Prostate gland (tissue), 2 donors: ENCODE measurements at places on chromosomes 2 and 18. TPM values are rescaled to one million over a fixed set of nuclear protein-coding genes. Genes with fewer than 3 reads are reported as not detected.

DNA sequence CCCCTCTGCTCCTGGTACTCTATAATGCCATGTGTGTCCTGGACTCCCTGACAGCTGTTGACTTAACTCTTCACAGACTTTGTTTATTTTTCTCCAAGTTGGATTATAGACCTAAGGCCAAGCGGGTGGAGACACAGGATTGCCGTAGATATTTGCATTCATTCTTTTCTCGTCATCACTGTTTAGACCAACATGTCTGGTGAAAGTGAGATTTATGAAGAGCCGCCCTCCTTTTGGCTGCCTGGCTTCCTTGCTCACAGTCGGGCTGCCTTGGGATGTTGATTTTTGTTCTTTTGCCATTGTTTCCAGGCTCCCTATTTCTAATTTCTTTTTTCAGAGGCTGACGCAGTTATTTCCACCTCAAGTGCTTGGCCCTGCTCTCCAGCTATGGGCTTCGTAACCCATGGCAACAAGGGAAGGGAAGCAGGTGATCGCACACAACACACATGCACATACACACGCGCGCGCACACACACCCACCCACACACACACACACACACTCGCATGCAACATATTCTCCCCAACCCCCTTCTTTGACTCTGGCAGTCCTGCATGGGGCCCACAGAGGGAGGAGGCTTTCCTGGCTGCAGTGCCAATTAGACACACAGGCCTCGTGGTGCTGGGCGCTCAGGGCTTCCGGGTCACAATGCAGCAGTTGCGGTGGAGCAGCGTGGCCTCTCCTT is 296.5 kb downstream of the MTX2 start:
- H3K27ac ChIP-seq: no peak overlapping the region
- no peak for DNase-seq
- peaks cover 1% of the 10 kb centered on the region for H3K27me3 ChIP-seq
- H3K4me1 ChIP-seq: no peaks in the 10 kb centered on the region
- H3K36me3 ChIP-seq: no peaks in the 10 kb centered on the region

GRCh38 chr2:164777847-164778461 is 63.7 kb downstream of the COBLL1 start:
- no peak overlapping the region for H3K4me3 ChIP-seq
- no peaks in the 10 kb centered on the region for H3K4me1 ChIP-seq
- H3K27me3 ChIP-seq: no peaks in the 10 kb centered on the region
- no peak for DNase-seq
- no peaks in the 10 kb centered on the region for H3K36me3 ChIP-seq

GRCh38 chr2:206515580-206515979 is 72.2 kb downstream of the ADAM23 start:
- no peak for DNase-seq
- no peak overlapping the region for H3K4me3 ChIP-seq
- H3K27ac ChIP-seq: no peak overlapping the region
- H3K36me3 ChIP-seq: no peaks in the 10 kb centered on the region
- H3K4me1 ChIP-seq: no peaks in the 10 kb centered on the region
- no peaks in the 10 kb centered on the region for H3K27me3 ChIP-seq

GRCh38 chr2:229752970-229753729 is 38.8 kb upstream of the DNER start:
- no peak for DNase-seq
- H3K4me3 ChIP-seq: no peak overlapping the region
- no peaks in the 10 kb centered on the region for H3K4me1 ChIP-seq
- no peaks in the 10 kb centered on the region for H3K36me3 ChIP-seq
- H3K27me3 ChIP-seq: no peaks in the 10 kb centered on the region

GRCh38 chr2:68784915-68785314 is 50.3 kb downstream of the ARHGAP25 start:
- H3K4me1 ChIP-seq: no peaks in the 10 kb centered on the region
- H3K4me3 ChIP-seq: no peak overlapping the region
- no peak for DNase-seq
- H3K36me3 ChIP-seq: no peaks in the 10 kb centered on the region
- no peak overlapping the region for H3K27ac ChIP-seq

- no peak overlapping the region for H3K4me3 ChIP-seq
- H3K27ac ChIP-seq: no peak overlapping the region
- DNase-seq: peak; percentile 1
These were observed 101.1 kb downstream of the TWIST2 start for GRCh38 chr2:238948765-238949641.

DNA sequence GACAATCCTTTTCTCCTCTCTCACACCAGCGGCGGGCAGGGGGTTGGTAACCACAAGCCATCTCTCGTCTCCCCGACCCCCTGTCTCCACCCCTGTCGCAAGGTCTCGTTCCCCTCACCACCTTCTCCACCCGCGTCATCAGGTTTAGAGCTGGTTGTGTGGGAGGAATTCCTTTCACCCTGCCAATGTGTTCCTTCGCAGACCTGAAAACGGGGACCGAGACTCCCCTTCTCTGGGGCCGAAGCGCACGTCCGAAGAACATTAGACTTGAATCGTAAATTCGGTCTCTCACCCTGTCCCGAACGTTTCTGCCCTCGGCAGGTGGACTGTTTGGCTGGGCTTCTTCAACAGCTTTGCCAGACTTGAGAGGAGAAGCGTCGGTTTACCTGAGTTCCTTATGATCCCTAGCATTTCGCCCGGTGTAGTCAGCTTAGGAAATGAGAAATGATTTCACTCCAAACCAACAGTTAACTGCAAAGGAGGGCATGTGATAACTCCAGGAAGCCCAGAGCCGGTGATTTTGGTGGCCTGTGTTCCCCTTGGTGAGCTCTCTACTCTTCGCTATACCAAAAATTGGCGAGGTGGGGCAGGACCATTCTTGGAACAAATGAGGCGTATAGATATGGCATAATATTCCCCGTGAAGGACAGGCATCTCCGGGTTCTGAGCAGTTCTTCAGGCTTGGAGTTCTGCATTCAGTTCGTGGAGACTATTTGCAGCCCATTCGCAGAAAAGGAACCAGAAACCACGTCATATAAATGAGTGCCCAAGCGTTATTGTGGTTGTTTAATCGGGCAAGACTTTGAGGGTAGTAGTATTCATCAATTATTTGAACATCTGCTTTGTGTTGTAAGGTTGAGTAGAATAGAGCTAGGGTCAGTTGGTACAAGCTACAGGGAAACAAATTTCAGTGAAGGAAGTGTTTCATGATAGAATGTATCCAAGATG is 694 bp downstream of the CFAP36 start:
- no peaks in the 10 kb centered on the region for H3K4me1 ChIP-seq
- peak overlapping the region; percentile 83 for H3K27ac ChIP-seq
- H3K27me3 ChIP-seq: no peaks in the 10 kb centered on the region
- DNase-seq: peak; percentile 32
- peak overlapping the region; percentile 77 for H3K4me3 ChIP-seq

- no peak overlapping the region for H3K27ac ChIP-seq
- no peak overlapping the region for H3K4me3 ChIP-seq
- H3K4me1 ChIP-seq: no peaks in the 10 kb centered on the region
- H3K36me3 ChIP-seq: no peaks in the 10 kb centered on the region
- H3K27me3 ChIP-seq: no peaks in the 10 kb centered on the region
- DNase-seq: no peak
These were observed 8.5 kb downstream of the ESPNL start for GRCh38 chr2:238108423-238109183.

LIMS4 gene
- total RNA-seq: not detected

COL5A2 gene
- total RNA-seq: 17.6 TPM

ERFE gene
- total RNA-seq: 7.7 TPM

ARHGEF4 gene
- 9.6 TPM for total RNA-seq

DSC2 gene
- 8.4 TPM for total RNA-seq
